GM23248 (cell line): ENCODE measurements at places on chromosomes 7 and 10.

DNA sequence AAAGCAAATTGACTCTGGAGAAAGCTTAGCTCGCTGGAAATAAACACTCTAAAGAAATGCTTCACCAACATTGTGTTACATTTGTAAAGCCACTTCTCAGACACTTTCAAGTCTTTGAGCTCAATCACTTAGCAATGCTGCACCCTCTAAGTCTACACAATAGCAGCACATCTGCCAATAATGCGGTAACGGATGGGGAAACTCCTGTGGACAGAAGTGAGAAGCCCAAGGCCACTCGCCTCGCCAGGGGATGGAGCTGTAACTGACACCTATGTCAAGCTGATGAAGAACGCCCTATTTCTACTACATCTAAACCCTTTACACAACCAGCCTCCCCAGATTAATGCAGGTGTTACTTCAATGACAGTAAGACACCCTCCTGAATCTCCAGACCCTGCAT is 167.7 kb downstream of the SFMBT2 start:
- no peak for DNase-seq

DNA sequence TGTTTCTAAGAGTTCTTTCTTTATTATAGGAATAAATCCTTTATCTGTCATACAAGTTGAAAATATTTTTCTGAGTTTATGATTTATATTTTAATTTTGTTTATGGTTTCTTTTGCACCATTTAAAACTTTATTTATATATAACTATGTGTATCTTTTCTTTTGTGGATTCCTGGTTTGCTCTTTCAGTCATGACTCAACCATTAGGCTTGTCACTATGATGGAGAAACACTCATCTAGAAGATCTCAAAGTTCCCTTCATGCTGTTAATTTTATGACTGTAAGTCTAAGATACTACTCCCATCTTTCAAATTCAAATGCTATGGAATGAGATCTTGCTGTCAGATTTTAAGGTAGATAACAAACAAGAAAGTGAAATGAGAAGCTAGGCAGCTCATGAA is 199.5 kb downstream of the INHBA start:
- DNase-seq = peak; percentile 43

- DNase-seq = no peak
These were observed 82.6 kb downstream of the CPEB3 start for GRCh38 chr10:92208157-92208720.

GRCh38 chr10:26969145-26969926 is 108.6 kb upstream of the ABI1 start:
- DNase-seq = no peak

DNA sequence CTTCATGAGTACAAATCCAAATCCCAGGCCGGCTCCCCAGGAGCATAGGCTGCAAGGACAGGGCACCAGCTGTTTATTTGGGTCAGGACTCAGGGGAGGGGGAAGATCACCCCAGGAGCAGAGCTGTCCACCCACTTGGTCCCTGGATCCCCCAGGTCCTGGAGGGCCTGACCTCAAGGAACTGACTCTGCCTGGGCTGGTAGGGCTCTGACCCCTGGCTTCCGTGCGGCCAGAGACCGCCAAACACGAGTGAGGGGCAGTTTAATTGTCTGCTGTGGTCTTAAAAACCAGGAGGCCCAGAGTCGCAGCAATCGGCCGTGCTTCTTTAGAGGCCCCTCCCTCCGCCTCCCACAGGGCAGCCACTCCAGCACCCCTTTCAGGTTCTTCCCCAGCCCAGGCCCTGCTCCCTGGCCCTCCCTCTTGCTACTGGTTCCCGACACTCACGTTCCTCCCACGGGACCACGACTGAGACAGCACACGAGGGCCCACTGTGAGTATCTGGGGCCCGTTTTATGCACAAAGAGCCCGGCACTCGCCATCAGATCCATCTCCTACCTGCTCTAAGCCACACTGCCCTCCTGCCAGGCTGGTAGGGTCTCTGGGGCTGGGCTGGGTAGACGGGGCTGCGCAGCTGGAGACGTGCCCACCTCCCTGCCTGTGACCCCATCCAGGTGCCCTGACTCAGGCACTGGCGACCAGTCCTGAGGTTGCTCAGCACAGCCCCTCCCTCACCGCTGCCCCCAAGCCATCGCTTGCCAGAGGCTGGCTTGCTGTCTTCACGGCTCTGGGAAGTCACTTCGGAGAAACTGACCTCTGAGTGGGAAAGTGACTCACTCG is 30.0 kb upstream of the CFAP46 start:
- no peak for DNase-seq

GRCh38 chr7:47479821-47480575 is 101.9 kb downstream of the TNS3 start:
- DNase-seq = no peak

GRCh38 chr10:100319707-100320402 is 10.2 kb downstream of the PKD2L1 start:
- DNase-seq = no peak

DNA sequence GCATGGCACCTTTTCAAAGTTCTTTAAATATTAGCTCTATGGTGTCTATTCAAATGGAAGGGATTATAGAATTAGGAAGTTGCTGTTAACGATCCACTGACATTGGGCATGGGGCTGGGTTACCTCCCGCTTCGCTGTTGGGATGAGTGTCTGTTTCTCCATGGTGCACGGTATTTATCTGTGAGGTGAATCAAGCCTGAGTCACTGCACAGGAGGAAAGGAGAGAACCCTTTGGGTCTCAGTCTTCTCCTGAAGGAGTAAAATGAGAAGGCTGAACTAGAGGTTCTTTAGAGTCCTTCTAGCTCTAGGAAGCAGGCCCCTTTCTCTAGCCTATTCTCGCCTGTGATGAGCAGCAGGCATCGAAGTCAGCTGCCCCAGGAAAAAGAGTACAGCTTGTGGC is 7.3 kb downstream of the JCAD start:
- DNase-seq = peak; percentile 51

- DNase-seq = no peak
These were observed 1.5 kb upstream of the PRKAR1B start for GRCh38 chr7:728602-729001.

- no peak for DNase-seq
These were observed 42.6 kb downstream of the SEM1 start for GRCh38 chr7:96667026-96667425.

- DNase-seq = peak; percentile 40
These were observed 193.7 kb upstream of the CSTF2T start for GRCh38 chr10:51892965-51893658.

DNA sequence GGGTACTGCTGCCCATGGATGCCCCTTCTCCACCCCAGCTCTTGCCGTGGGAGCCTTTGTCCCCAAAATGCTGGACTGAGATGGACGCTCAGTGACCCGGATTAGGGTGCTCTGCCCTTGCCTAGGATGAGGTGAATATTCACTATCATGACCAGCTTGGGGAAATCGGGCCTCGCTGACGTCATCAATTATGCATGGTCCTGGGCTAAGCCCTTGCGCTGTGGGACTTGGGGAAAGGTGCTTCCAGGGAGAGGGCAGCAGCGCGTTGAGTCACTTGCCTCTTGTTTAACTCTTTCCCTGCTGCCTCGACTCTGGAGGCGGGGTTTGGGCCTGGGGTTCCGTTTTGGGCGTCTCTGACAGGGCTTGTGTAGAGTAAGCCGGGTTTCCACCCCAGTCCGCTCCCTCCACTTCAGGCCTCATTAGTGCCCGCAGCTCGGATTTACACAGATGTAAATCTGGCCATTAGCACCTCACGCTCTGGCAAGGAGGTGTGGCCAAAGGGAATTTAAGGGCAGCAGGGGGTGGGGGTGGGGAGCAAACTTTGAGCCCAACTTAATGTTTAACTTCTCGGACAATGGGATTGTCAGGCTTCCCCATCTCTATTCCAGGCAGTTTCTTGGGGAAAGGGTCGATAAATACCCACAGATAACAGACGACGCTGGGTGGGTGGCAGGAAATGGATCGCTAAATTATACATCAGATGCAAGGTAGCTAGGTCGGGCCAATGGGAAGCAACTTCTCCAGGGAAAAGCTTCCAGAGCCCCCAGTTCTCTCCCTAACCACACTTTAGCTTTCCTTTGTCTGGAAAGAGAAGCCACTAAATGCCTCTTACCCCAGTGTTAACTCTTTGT is 51.3 kb upstream of the TCF7L2 start:
- DNase-seq = peak; percentile 60

- no peak for DNase-seq
These were observed 313.2 kb downstream of the PRPF18 start for GRCh38 chr10:13899941-13900340.

- DNase-seq = peak; percentile 77
These were observed at the start of gene PLAC9 for GRCh38 chr10:80132299-80133139. Gene PLAC9, plus strand, starts transcription at chr10:80132730. Its CDS starts 33 bp downstream, at chr10:80132763.

GRCh38 chr10:102819054-102819453 is 18.2 kb downstream of the CYP17A1 start:
- no peak for DNase-seq

- DNase-seq = no peak
These were observed 561.7 kb upstream of the POM121L12 start for GRCh38 chr7:52473756-52474155.

DNA sequence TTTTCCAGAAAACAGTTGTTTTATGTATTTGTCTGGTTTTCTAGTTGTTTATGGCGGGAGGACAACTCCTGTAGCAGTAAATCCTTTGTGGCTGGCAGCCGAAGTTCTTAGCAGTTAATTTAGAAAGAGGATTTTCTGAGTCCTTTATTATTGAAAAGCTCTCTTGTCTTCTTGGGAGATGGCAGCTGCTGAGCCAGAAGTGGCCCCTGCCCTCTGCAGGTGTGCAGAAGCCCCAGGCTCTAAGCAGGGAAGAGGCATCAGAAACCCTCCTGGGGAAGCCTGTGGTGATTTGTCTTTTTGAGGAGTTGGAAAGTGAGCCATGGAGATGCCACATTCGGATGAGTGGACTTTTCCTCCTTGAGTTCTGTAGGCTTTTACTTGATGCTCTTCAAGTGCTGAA is 106.3 kb downstream of the GLRX3 start:
- no peak for DNase-seq

GRCh38 chr10:28179006-28179742 is 123.7 kb downstream of the MPP7 start:
- peak; percentile 66 for DNase-seq

DNA sequence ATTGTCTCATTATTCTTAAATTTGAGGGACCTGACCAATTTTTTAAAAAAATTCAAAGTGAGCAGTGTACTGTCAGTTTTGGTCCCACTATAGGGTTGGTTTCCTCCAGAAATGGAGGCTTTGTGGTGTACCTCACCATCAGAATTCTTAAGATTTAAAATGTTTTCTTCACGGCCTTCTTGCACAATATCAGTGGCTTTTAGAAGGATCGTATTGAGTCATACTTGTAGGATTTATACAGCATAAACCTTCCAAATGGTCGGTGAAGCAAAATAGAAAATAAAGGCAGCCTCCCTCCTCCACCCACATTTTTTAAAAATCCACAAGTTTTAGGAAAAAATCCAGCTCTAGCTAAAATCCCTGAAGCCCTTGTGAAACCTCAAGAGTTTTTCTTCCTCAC is 126.4 kb downstream of the RNLS start:
- DNase-seq = peak; percentile 60

DNA sequence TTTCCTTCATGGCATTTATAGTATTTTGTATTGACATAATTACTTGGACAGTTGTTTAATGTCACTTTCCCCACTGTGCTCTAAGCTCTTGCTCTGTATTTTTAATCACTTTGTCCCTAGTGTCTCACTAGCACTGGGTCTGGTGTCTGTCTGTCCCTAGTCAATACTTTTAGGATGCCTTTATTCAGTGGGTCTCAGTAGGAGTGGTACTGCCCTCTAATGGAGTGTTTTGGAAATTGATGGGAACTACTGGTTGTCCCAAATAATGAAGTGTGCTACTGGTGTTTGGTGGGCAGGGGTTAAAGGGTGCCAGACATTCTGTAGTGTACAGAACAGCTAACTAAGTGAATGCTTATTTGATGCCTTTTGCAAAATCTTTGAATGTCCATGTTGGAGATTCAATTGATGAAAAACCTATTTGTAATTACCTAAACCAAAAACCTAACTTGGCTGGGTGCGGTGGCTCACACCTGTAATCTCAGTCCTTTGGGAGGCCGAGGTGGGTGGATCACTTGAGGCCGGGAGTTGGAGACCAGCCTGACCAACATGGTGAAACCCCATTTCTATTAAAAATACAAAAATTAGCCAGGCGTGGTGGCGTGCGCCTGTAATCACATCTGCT is 33.3 kb downstream of the CDK14 start:
- peak; percentile 67 for DNase-seq

DNA sequence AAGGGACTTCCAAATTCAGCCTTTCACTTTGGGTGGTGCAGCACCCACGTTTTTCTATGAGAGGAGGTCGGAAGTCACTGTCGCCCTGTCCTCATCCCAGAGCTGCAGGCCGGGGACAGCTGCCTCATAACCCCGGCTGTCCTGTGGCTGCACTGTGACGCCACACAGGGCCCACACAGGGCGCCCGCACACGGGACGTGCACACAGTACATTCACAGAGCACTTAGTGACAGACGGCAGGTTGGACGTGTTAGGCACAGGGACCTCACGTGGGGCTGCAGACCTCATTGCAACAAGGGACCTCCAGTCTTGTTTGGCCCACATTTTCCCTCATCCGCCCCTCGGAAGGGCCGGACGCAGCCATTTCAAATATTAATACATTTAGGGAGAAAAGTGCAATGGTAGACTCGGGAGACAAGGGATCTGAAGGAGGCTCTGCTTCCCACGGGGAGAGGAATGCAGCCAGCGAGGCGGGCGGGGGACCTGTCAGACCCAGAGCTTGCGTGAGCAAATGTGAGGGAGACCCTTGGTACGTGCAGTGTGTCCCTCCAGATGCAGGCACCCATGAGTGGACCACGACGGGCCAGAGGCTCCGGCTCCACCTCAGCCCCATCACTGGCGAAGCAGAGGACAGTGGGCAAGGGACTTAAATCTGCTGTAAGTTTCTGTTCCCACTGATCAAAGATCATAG is 86.7 kb downstream of the VOPP1 start:
- DNase-seq = no peak

DNA sequence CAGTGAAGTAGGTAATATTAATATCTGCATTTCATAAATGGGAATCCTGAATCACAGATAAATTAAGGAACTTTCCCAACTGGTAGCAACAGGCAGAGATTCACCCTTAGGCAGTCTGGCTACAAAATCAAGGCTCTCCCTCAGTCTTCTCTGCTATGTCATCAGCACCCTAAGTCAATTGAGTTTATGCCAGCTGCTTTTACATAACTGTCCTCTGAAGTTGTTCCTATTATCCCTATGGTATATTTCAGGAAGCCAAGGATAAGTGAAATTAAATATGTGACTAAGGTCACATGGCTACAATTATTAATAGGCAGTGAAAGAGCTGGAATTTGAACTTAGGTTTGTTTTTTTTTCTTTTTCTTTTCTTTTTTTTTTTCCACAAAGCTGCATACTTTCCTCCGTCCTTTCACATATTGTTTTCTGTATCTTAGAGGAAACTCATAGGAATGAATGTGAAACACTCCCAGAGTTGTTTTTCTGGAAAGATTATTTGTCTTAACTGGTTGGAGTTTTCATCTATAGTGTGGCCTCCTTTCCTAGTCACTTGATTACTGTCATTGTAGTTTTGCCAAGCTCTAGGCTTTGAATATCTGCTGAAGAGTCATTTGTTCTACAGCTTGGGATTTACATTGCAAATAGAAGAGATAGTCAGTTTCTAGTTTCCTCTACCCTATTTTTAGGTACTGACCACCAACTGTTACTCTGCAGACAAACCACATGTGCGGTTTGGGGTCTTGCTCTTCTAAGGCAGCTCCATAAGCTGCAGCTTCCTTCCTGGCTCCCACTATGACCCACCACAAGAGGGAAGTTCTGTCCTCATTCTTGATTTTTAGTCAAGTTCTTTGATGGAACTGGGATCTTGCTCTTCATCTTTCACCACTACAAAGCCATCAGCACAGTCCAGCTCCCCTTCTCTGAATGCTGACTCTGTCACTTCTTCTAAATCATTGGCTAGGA is 338.0 kb upstream of the KIAA1217 start:
- DNase-seq = no peak

GRCh38 chr10:95464280-95464679 is 96.9 kb downstream of the SORBS1 start:
- no peak for DNase-seq

- no peak for DNase-seq
These were observed 43.2 kb downstream of the PRR15 start for GRCh38 chr7:29606830-29607229.
